NCI-H1417 treated with DMSO at 0.1 percent for 48 hours (cell line): ENCODE measurements at places on chromosomes 2 and 18.

DNA sequence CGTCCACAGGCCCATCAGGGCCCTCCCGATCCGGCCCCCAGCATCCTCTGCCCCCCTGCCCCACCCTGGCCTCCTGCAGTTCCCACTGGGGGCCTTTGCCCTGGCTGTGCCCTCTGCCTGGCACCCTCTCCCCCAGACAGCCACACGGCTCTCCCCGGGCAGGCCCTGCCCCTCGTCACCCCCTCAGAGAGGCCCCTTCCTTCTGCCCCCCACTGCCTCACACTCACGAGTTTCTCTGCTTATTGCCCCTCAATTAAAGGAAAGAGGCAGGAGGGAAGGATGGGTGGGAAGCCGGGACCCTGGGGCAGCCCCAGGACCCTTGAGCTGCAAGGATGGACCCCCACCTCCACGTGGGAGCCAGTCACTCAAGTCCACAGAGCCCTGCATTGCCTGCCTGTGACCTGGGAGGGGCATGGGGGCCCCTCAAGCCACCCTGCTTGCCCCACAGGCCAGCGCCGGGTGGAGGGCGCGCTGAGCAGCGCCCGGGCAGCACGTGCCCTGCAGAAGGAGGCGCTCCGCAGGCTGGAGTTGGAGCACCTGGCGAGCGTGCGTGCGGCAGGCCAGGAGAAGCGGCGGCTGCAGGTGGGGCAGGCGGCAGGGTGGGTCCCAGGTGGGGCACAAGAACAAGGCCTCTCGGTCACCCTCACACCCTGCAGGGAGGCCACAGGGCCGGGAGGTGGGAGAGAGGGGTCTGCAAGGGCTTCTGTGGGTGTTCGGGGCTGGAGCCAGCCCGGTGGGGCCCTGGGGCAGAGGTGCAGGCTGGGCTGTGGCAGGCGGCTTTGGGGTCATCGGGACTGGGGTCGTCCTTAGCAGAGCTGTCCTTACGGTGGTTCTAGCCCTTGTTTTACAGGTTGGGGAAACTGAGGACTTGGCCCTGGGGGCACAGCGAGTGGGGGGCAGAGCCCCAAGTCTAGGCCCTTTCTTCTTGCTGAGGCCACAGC lies 30.5 kb upstream of the SNED1 start:
- no peak for DNase-seq

GRCh38 chr2:220243571-220243970 lies 616.1 kb downstream of the SLC4A3 start:
- no peak for DNase-seq

DNA sequence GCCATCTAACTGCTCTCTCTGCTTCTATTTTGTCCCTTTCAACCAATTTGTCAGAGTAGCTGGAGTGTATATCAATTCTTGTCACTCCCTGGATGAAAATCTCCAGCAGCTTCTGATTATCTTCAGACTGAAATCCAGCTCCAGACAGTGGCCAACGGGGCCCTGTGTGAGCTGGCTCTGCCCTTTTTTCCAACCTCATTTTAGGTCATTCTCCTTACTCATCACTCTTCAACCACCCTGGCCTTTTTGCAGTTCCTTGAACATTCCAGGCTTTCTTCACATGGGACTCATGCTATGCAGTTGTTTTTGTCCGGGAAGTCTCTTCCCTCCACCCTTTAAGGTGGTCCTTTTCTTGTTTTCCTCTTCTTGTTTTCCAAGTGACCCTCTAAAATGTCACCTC lies 15.4 kb upstream of the FAP start:
- no peak for DNase-seq

DNA sequence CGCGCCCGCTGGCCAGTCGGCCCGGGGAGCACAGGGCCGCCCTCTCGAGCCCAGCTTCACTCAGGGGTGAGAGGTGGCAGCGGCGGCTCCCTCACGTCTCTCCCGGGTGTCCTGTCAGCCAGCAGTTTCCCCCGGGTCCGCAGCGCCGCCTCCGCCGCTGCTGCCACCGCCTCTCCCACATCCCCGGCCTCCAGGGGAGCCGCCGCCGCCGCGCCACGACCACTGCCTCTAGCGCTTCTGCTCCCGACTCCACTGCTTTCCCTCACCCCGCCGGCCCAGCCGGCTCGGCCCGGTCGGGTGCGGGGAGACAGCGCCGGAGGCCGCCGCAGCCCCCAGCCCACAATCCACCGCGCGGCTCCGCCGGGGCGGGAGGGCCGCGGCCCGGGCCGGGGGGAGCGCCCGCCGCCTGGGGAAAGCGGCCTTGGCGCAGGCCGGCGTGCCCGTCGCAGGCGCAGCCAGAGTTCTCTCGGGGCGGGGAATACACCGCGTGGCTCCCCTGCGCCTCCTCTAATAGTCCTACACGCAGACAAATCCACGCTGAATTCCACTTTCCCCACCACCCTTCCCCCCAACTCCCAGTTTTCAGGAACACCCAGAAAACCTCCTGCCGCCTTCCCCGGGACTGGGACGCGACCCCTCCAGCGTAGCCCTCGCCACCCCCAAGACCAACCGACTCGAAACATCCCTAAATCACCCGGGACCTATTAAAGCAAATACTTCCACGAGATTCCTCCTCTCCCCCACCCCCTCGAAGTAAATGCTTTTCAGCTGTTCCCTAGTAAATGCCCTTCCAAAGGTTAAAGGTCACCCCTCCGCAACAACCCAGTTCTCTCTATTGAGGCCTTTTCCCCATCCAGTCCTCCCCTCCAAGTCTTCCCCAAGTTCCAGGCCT lies at the start of gene VPS54:
Gene VPS54, minus strand, starts transcription at position 346 of the 892 bp plus-strand sequence. CDS start 35,429 bp downstream, outside the sequence.
- no peak for DNase-seq

GRCh38 chr18:50218432-50219197 lies 23.7 kb upstream of the MYO5B start:
- no peak for DNase-seq

DNA sequence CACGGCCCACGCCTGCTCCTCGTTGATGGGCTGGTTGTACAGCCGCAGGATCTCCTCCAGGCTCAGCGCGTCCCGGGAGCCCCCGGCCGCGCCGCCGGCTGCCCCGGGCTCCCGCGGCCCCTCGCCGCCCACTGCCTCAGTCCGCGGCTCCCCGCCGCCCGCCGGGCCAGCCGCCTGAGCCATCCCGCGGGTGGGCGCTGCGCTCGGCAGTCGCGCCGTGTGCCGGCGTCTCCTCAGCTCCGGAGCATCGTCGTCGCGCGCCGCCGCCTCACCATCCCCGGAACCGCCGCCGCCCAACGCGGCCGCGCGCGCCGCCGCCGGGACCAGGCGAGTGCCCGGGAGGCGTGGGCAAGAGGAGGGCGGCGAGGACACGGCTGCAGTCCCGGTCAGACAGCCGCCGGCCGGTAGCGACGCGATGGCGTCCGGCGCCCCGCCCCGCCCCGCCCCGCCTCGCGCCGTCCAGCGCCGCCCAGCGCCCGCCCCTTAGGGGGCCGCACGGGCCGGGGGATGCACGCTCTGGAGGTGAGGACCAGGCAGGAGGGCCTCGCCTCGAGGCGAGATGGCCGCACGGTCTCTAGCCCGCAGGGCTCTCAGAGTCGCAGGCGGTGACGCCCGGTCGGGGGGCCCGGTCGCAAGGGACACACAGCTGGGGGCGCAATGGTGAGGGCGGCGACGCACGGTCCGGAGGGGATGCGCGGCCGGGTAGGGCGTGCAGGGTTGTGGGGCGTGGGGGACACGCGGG lies at the start of gene SPIRE1:
Gene SPIRE1, minus strand, starts transcription at position 424 of the 742 bp plus-strand sequence. Its CDS starts 241 bp downstream, at position 183.
- DNase-seq = no peak

- no peak for DNase-seq
Measured at GRCh38 chr2:85170938-85171475, 37.8 kb downstream of the TCF7L1 start.

GRCh38 chr2:236988690-236989624 lies 96.7 kb upstream of the COPS8 start:
- DNase-seq = no peak

DNA sequence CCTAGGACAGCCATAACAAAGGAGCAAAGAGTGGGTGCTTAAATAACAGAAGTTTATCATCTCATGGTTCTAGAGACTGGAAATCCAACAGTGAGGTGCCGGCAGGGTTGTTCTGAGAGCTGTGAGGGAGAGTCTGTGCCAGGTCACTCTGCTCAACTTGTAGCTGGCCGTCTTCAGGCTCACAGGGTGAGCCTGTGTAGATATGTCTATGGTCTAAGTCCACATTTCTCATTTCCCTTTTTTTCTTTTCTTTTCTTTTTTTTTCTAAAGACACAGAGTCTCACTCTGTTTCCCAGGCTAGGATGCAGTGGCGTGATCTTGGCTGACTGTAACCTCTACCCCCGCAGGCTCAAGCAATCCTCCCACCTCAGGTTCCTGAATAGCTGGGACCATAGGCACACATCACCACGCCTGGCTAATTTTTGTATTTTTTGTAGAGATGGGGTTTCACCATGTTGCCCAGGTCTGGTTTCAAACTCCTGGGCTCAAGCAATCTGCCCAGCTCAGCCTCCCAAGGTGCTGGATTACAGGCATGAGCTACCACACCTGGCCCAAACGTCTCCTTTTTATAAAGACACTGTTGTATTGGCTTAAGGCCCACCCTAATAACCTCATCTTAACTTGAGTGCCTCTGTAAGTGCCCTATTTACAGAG lies 142.2 kb downstream of the SP3 start:
- DNase-seq = no peak

GRCh38 chr2:127874378-127875269 lies 11.1 kb downstream of the AMMECR1L start:
- DNase-seq = no peak

DNA sequence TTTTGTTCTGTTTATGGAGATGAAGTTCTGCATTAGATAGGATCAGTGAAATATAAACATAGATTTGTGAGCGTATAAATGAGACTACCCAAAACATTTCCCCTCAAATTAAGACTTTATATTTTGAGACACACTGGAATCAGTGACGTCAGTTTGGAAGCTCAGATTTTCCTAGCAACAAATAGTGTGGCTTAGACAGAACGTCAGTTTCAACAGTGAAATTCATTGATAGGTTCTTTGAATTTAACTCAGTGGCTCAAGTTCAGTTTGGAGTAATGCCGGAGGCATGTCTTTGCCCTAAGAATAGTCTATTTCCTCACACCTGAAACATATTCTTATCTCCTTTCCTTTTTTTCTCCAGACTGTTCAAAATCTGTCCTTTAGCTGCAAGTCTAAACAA lies 113.6 kb upstream of the ARHGAP15 start:
- DNase-seq = no peak

DNA sequence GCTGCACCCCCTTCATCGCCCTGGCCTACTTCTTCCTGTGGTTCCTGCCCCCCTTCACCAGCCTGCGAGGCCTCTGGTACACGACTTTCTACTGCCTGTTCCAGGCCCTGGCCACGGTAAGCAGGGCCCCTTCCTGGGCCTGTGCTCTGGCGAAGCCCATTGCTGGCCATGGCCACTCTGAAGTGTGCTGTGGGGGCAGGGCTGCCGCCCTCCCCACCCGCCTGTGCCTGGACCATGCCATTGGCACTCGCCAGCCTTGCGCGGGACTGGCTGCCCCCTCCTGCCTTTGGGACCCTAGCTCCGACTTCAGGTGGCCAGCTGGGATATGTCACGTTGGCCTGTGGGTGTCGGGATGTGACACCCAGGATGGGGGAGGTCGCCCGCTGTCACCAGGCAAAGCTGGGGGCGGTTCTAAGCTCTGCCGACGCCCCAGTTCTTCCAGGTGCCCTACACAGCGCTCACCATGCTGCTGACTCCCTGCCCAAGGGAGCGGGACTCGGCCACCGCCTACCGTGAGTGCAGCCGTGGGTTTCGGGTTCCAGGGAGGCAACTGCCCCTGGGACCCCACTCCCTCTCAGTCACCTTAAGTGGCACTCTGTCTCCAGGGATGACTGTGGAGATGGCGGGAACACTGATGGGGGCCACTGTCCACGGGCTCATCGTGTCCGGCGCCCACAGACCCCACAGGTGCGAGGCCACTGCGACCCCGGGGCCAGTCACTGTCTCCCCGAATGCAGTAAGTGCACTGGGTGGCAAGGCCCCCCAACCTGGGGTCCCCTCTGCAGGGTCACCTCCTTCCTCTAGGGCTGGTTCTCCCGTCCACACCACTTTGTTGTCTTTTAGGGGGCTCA lies 7.2 kb downstream of the MFSD2B start:
- no peak for DNase-seq

GRCh38 chr2:224956706-224957105 lies 85.6 kb downstream of the DOCK10 start:
- DNase-seq = no peak

DNA sequence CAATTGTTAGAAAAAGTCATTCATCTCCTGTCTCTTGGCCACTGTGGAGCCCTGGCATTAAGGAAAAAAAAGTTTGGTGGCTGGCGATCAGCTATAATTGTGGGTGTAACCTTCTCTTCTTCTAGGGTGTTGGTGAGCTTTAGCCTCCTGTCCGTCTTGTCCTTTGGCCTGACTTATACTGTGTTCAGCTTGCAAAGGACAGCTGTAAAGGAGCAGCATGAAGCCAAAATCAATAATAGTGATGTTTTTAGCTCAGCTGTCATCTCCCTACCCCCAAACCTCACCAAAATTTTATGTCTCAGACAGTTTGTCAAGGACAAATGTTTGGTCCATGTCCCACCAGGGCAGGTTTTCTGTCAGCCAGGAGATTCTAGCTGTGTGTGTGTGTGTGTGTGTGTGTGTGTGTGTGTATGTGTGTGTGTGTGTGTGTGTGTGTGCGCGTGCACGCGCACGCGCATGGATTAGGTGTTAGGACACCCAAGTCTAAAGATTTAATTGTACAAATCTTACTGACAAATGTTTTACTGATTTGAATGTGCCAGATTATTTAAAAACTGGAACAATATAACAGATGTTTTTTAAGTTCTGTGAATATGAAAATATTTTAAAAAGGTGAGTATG lies 109.2 kb downstream of the PTPRM start:
- no peak for DNase-seq

GRCh38 chr2:216773072-216773471 lies 77.7 kb upstream of the IGFBP5 start:
- no peak for DNase-seq

DNA sequence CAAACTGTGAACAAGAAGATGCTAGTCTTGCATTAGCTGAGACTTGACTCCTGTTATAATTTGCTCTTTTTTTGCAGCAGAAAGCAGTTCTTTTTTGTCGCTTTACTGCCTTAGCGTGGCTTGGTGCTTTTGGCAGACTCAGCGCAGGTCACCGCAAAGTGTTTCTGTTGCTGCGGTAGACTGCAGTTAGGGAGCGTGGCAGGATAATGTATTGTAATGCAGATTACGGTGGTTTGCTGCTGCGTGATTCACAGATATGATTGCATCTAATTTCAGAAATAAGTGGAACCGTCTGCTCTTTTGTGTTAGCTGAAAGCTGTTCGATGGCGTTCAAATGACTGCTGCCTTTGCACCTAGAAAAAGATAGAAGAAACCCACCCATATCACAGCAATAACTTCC lies 131.6 kb upstream of the SATB2 start:
- DNase-seq = no peak

DNA sequence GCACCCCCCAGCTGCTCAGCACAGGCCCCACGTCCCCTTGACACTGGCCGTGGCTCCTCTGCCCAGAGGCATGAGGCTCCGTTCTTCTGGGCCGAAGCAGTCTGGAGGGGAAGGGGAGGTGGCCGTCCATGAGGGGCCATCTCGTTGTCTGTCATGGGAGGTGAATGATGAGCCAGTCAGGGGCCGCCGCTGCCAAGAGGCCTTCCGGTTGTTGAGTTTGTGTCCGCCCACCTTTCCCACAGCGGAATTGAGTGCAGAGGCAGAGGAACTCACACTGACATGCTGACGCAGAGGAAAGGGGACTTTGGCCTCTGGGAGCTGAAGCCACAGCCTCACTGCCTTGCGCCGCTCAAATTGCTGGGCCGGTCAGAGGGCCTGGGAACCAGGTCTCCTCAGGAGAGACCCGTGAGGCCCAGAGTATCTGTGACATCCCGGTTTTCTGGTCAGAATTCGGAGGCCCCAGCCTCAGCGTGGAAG lies 268.4 kb downstream of the ATAD2B start:
- DNase-seq = no peak
